ENCODE measurements at places on chromosomes 2 and 18. TPM values are rescaled to one million over a fixed set of nuclear protein-coding genes. Genes with fewer than 3 reads are reported as not detected.

The C2orf81 gene
- 4.8 TPM for total RNA-seq

The SERPINB2 gene
- total RNA-seq, result 59.3 TPM

The SIX3 gene
- not detected for total RNA-seq

The CNTNAP5 gene
- not detected for total RNA-seq

The MYOM1 gene
- total RNA-seq, result 0.04 TPM

The CHRNG gene
- total RNA-seq, result not detected

The OST4 gene
- total RNA-seq, result 323 TPM

The CXCR1 gene
- total RNA-seq, result 0.11 TPM

The ANKRD30BL gene
- not detected for total RNA-seq

The CFAP53 gene
- total RNA-seq, result 0.86 TPM

The SLC39A10 gene
- 64.9 TPM for total RNA-seq

The MROH2A gene
- total RNA-seq, result not detected

The UXS1 gene
- total RNA-seq, result 44.7 TPM

The SNED1 gene
- 1.2 TPM for total RNA-seq

The VWA3B gene
- total RNA-seq, result 0.08 TPM

The PLEKHH2 gene
- total RNA-seq, result 1.3 TPM

The ZAP70 gene
- not detected for total RNA-seq

The MAP3K19 gene
- not detected for total RNA-seq

The GREB1 gene
- 0.31 TPM for total RNA-seq
